ENCODE measurements at places on chromosomes 1 and 21. TPM values are rescaled to one million over a fixed set of nuclear protein-coding genes. Genes with fewer than 3 reads are reported as not detected.

Gene IFFO2
- total RNA-seq = 13.2 TPM

Gene RGL1
- 8.6 TPM for total RNA-seq

Gene SERPINC1
- total RNA-seq = not detected

Gene TRIM17
- not detected for total RNA-seq

Gene CAPN2
- total RNA-seq = 223 TPM

Gene SLC27A3
- 11.4 TPM for total RNA-seq

Gene HPCA
- total RNA-seq = not detected

Gene OPRD1
- total RNA-seq = not detected

Gene OR2L2
- total RNA-seq = not detected

Gene PTPN14
- 49.8 TPM for total RNA-seq

Gene NECTIN4
- not detected for total RNA-seq

Gene GPR52
- total RNA-seq = not detected

Gene FAM229A
- 1.1 TPM for total RNA-seq

Gene NPPB
- not detected for total RNA-seq

Gene STPG1
- total RNA-seq = 7.9 TPM

Gene CCDC190
- total RNA-seq = not detected

Gene INSRR
- not detected for total RNA-seq

Gene SPOCD1
- 43.0 TPM for total RNA-seq
